AG10803 (cell line): ENCODE measurements at places on chromosomes 2 and 18.

- DNase-seq: peak; percentile 79
Observed at GRCh38 chr2:204340511-204340910, 204.8 kb upstream of the PARD3B start.

DNA sequence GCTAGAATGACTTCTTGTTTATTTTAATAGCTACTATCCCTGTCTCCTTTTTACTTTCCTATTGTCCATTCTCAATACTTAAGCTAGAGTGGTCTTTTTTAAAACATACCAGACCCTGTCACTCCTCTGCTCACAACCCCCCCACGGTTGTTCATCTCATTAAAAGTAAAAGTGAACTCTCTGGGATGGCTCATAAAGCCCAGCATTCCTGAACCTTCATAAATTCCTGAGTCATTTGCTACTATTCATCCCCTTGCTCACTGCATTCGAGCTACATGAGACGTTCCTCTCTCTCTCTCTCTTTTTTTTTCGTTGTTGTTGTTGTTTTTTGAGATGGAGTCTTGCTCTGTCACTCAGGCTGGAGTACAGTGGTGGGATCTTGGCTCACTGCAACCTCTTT lies 148.7 kb upstream of the DSEL start:
- DNase-seq: peak; percentile 63

GRCh38 chr2:45009303-45009927 lies at the start of gene SIX2:
SIX2 (minus strand) TSS chr2:45009452; CDS start chr2:45009110, 342 bp downstream.
- peak; percentile 87 for DNase-seq

GRCh38 chr2:29235411-29235810 lies 120.2 kb downstream of the CLIP4 start:
- DNase-seq: no peak

DNA sequence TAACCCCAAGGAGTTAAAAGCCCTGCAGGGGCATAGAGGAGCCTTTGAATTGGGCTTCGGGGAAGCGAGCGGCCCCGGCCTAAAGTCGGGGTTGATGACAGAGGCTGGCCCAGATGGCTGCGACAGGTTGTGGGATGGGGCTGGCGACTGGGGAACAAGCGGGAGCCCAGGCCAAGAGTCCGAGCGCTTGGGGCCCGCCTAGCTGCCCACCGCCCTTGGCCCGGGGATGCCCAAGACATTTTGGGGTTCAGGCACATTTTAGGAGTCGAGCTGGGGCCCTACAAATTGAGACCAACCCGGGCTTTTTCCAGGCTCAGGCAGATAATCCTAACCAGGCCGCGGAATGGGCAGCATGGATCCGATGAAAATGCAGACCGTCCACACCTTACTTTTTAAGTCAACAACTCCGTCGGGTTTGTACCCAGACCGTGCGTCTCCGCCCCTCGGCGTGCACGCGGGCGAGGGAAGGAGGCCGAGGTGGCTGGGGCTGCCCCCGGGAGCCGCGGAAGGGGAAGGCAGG lies 507 bp downstream of the RTKN start:
- no peak for DNase-seq

DNA sequence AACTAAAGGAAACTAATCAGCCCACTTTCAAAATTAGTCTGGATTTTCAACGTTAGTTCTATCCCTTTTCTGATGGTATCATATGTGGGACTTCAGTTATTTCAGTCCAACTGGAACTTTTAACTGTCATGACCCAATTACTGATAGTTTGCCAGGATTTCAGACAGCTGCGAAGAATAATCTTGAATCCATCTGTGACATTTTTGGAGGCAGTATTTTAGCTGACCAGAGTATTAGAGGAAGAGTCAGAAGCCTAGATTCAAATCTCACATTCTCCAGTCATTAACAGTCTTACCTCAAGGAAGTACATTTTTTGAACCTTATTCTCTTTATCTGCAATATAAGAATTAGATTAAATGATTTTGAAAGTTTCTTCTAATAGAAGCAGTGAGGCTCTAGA lies 81.3 kb downstream of the PTRHD1 start:
- peak; percentile 13 for DNase-seq

DNA sequence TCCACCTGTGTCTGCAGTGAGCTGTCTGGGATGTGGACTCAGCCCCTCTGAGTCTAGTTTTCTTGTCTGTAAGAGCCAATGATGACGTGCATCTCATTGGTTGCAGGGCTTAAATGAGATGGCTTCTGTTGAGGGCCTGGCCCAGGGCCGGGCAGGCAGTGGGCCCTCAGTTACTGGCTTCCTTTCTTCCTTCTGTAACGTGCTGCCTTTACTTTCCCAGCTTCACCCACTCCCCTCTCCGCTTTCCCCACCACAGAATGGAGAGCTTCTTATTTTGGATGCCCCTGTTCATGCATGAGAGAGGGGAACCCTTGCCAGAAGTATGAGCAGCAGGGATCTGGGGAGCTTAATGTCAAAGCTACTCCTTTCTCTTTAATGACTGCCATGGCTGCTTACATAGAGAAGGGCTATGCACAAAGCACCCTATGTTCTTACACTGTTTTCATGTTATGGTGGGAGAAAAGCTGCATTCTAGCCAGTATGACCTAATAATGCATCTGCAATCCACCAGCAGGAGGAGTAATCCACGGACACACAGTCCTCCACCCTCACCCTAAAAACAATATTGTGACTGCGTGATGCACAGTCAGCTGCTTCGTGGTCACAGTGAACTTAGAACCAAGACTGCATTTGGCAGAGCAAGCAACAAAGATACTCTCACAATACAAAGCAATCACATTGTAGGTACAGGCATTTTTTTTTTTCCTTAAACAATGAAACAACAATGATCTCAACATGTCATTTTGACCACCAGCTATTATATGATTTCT lies 37.2 kb downstream of the CREG2 start:
- DNase-seq: peak; percentile 29

DNA sequence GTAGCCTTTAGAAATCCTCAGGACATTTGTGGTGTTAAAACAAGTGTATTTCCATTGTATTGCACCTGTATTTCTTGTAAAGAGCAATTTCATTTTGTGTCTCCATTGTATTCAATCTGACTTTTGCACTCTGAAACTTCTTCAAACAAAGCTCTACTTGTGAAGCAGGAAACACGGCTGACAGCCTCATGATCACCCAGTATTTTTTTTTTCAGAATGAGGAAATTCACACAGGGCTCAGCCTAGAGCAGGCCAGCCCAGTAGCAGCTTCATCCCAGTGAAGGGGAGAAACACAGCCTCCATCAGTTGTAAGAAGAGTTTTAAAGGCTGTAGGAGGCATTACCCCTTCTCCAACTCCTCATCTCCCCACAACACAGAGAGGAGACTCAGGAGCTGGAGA lies 175.9 kb upstream of the KLHL29 start:
- no peak for DNase-seq

GRCh38 chr2:109351164-109351756 lies 222.3 kb downstream of the SH3RF3 start:
- peak; percentile 90 for DNase-seq

DNA sequence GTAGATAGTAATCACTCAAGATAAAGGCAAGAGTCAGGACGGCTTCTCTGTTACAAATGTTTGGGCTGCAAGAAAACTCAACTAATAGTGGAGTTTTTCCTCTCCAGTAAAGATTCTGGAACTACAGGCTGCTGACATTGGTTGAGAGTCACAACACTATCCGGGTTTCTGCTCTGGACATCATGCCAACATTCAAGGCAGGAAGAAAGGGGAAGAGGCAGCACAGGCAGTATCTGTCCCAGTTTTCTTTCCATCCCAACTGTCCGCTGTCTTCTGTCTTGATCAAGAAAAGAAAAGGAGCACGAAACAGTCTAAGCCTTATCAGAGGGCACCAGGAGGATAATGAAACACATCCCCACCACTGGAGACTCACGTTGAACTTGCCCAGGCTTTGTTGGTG lies 132.1 kb downstream of the MAIP1 start:
- DNase-seq: no peak

- no peak for DNase-seq
Observed at GRCh38 chr2:217463402-217464075, 539.3 kb downstream of the TNS1 start.

- no peak for DNase-seq
Observed at GRCh38 chr18:48351216-48352050, 57.8 kb downstream of the ZBTB7C start.

DNA sequence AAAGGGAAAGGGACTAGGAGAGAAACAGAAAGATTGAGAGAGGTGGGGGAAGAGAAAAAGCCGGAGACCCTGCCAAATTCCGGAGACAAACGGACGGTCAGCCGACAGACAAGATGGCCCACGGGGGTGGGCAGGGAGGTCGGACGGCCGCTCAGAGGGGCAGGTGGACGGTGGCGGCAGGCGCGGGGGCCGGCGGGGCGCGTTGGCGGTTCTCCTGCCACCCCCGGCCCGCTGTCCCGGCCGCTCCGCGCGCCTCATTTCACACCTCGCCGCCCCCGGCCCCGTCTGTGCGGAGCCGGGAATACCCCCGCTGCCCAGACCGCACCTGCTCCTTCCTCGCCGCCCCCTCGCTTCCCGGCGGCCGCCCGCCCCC lies 935 bp downstream of the SLC30A3 start:
- DNase-seq: no peak

GRCh38 chr2:164115806-164116205 lies 380.0 kb upstream of the FIGN start:
- DNase-seq: no peak

- DNase-seq: peak; percentile 14
Observed at GRCh38 chr2:240300261-240300821, 135.1 kb upstream of the GPC1 start.

- peak; percentile 36 for DNase-seq
Observed at GRCh38 chr2:223797811-223798721, 39.3 kb downstream of the AP1S3 start.

DNA sequence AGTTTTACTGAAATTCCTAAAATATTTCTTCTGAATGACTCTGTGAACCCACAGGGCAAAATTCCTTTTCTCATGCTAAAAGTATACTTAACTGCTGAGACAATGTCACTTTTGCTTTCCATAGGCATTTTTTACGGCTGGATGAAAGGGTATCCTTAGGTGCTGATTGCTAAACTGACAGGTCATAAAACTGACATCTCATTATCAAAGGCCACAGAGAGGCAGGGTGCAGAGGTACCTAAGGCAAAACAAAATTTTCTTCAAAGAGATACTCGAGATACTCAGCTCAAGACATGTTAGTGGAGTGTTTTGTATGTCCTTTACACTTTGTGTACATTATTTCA lies 62.0 kb upstream of the WDR75 start:
- peak; percentile 85 for DNase-seq

DNA sequence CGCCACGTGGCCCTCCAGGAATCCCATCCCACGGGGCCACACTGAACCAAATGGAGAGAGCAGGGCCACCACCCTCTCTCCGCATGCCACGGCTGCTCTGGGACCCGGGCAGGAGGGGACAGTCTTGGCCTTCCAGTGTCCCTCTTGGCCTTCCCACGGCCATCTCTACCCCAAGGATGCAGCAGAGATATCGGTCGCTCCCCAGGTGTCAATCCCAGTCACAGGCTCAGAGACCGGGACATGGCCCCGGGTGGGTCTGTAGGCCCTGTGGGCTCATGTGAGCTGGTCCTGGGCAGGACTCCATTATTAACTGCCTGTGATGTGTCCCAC lies 15.3 kb downstream of the CAPN10 start:
- no peak for DNase-seq

DNA sequence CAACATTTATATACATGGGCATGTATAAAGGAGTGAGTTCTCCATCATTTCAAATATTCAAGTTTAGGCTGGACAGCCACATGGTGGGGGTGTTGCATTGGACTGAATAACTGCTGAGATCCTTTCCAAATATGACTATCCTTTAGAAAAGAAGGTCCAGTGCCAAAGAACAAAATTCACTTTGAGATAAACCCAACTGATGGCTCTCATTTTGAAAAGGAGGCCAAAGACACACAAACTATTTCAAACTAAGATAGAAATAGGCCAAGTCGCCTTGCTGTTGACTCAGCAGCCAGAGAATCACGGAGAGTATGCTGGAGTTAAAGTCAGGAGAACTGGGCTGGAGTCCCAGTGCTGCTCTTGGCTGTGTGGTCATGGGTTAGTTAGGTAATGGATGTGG lies 204.5 kb upstream of the LRATD1 start:
- peak; percentile 89 for DNase-seq

GRCh38 chr18:59093668-59094067 lies 46.0 kb upstream of the SEC11C start:
- DNase-seq: no peak

DNA sequence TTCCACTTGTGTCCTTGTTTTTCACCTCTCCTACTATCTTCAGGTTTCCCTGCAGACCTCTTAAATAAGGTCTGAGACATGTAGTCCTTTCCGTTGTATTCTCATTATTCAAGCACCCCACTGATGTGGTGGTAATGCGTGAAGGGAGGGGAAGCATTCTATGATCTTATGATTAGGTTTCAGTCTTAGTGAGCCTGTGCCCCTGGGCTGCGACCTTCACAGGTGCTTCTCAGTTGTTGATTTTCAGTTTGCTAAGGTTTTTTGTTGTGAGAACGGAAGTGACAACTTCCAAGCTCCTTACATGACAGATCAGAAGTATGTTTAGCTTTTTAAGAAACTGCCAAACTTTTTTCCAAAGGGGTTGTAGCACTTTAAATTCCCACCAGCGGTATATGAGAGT lies 41.3 kb downstream of the VPS54 start:
- DNase-seq: no peak

GRCh38 chr18:24530630-24531111 lies 70.2 kb downstream of the HRH4 start:
- peak; percentile 34 for DNase-seq

GRCh38 chr2:19753818-19754217 lies 148.0 kb downstream of the TTC32 start:
- DNase-seq: no peak

- DNase-seq: no peak
Observed at GRCh38 chr2:194328456-194328855, 1328.6 kb upstream of the SLC39A10 start.
